ENCODE measurements at places on chromosomes 1 and 21.

GRCh38 chr1:10773376-10773775 lies 23.1 kb downstream of the CASZ1 start:
- DNase-seq: no peak

GRCh38 chr1:180672505-180672904 lies 40.7 kb downstream of the XPR1 start:
- no peak for DNase-seq

- DNase-seq: no peak
Measured at GRCh38 chr1:199742547-199742946, 285.0 kb upstream of the NR5A2 start.

- DNase-seq: no peak
Measured at GRCh38 chr1:16981269-16981849, 939 bp upstream of the MFAP2 start.

DNA sequence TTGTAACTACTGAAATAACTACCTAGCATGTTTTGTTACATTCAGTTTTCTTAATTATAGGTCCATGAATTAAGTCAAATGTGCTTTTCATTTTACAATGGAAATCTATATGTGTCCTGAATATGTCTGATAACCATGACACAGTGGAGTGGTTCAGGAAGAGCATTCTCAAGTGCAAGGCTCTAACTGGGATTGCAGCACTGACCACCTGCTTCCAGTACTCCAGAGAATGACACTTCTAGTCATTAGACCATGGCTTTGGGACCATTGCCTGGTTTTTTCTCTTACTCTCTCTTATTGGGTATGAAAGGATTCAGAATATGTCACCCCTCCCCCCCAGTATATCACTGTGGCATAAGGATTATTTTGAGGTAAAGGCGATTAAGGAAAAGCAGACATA lies 204.9 kb upstream of the CACYBP start:
- DNase-seq: no peak

- no peak for DNase-seq
Measured at GRCh38 chr1:43447891-43448708, 5.6 kb downstream of the HYI start.

- DNase-seq: no peak
Measured at GRCh38 chr1:214058076-214058475, 70.3 kb downstream of the PROX1 start.

- no peak for DNase-seq
Measured at GRCh38 chr1:96236156-96236739, 485.3 kb upstream of the PTBP2 start.

DNA sequence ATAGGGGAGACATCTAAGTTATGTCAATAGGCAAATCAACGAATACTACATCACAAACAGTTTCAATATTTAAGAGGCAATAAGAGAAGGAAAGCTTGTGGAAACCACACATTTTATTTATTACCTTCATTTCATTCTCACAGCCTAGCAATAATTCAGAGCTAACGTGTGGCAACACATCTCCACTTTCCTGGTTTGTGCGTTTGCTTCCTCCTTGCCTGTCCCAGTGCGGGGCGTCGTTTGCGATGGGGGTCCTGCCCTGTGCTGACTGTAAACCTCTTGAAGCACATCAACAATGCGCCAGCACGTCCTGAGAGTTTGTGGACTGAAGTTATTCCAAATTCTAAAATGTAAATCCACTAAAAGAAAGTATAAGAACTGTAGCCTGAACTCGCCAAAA lies 14.4 kb upstream of the VPS26C start:
- no peak for DNase-seq

DNA sequence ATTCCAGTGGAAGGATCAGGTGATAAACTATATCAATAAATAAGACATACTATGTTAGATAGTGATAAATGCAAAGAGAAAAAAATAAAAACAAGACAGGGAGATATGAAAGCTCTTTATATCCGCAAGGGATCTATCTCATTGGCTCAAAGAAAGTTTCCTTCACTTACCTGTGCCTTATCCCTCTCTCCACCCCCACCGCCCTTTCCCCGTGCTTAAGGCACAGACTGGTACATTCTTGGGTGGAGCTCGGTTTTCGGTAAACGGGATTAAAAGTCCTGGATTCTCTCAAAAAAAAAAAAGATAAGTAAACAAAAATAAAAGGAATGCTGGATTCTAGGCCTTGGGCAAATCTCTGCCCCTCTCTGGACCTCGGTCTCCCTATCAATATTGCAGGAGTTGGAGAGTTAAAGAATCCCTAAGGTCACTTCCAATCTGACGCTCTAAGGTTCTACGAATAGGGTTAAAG lies 593 bp upstream of the DNAJC16 start:
- peak; percentile 36 for DNase-seq

GRCh38 chr1:226708342-226708780 lies 30.7 kb downstream of the ITPKB start:
- DNase-seq: no peak
